ENCODE measurements at places on chromosomes 11 and 22.

DNA sequence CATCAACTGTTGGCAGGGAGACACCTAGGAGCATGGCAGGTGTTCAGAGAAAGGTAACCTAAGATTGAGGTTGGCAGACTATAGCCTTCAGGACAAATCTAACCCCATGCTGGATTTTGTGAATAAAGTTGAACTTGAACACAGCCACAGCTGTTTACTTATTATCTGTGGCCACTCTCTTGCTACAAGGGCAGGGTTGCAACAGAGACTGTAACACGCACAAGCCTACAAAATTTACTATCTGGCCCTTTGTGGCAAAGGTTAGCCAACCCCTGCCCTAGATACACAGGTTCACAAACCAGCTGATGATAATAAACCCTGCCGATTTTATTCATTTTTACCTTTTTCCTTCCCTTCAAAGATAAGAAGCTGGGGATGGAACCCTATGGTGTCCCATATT, 2.5 kb downstream of the THYN1 start:
- no peak for DNase-seq

DNA sequence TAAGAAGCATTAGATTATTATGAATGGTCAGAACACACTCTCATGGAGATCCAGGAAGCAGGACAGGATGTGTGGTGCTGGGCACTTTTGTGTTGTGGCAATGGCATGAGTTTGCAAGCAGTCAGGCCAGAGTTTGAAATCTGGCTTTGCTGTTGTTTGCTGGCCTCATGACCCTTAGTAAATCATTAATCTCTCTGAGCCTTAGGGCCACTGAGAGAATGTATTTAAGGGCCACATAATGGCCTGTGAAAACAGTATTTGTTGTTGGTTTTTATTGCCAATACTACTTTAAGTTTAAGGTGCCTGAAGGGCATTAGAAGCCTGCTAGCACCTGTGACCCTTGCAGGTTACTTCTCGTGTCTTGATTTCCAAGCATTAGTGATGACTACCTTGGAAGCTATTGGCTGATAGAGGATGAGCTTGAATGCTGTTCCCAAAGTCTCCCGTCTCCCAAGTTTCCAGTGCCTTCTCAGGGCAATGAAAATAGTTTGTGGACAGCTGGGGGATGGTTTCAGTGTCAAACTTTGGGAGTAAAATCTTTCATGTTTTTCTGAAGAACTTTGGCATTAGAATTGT, 24.6 kb downstream of the STIM1 start:
- peak; percentile 49 for DNase-seq

DNA sequence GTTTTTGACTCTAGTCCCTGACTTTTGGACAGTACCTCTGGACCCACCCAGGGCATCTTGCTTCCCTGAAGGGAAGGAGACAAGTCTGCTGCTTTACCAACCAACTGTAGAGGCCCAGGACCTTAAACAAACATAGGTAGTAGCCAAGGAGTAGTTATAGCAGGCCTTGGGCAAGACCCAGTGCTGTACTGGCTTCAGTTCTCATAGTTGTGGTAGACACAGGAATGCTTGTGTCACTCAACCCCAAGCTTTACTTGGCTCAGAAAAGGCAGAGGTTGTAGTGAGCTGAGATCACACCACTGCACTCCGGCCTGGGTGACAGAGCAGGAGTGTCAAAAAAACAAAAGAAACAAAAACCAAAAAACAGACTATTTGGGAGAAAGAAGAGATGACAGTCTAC, 21.3 kb upstream of the OR52M1 start:
- no peak for DNase-seq

DNA sequence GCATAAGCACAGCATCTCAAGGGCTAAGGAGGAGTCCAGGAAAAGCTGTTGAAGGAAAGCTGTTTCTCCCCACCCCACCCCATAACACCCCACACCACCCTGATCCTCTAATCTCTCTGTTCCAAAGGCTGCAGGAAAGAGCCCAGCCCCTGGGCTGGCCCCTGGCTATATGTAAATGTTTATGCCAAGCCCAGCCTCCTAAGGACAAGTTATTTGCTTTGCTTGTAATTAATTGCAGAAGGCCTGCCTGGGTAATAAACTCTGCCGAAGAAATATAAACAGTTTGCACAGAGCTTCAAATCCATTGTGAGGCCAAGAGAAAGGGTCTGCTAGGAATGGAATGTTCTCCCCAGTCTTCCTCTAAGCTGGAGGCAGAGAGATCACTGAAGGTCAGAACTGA, 21.2 kb downstream of the ARRB1 start:
- peak; percentile 16 for DNase-seq
